ENCODE measurements at places on chromosomes 6 and 20.
A peak's percentile ranks its signal among the peaks of the same experiment; 100 is the strongest.

DNA sequence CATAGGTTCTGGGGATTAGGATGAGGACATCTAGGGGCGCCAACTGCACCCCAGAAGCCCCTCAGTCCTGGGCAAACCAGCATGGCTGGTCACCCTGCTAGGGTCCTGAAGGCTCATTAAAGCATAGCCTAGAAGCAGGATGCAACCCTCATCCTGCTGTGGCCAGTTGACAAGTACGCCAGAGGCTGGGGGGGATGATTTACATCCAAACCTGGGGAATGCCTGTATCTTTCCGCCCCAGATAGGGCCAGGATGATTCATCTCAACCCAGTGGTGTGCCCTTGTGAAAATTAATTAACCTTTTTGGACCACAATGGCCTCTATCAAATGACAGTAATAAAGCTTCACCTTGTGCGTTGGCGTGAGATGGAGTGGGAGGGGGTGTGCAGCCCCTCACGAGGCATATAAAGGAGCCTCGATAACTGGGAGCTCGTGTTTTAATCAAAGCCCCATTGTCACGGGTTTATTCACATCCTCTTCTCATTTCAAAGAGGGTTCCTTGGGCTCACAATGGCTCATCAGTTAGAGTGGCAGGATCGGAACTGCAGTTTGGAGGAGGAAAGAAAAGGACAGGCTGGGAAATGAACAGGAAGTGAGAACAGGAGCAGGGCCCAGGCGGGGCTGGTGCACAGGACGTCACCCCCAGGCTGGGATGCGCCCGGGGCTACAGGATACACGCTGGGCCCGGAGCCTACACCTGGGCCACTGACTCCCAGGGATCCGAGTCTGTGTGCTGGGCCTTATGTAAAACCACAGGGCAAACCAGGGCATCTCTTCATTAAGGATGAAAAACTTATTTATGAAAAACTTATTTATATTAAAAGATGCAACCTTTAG is 121.8 kb upstream of the PHACTR3 start:
- DNase-seq: no peak

GRCh38 chr6:82761674-82762345 is 303.8 kb downstream of the UBE3D start:
- DNase-seq: no peak

DNA sequence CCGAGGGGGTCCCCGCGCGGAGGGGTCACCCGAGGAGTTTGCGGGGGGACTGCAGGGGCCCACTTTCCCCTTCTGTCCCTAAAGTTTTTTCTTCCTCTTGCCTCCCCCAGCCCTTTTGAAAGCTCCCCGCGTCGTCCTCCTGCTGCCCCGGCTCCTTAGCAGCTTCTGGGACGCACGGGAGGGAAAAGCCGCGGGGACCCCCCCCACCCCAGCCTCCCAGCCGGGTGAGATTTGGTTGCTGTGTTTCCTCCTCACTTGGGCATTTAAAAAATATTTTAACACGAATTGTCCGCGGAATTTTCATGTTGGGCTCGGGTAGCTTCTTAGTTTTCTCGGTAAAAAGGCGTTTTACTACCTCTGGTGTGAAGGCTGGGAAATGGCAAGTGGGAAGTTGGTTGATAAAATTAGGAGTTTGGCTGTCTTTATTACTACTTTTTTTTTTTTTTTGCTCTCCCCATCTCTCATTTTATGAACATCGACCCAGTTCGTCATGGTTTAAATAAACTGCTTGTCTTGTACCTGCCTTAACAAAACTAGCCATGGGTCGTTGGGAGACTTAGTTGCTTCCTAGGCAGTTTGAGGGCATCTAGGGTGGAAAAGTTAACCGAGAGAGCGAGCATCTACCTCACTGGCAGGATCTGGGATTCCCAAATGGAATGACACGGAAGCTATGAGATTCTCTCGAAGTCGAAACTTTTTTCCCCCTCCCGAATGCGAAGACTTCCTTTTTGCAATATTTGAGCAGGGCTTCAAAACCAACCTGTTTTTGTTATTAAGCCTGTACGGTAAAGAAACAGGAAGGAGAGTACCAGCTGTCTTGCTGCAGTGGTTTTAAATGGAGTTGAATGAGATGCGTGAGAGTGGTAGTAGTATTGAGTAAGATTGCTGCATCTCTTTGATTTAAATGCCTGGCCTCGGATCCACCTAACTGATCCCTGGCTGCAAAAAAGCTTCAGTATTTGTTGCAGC is 868 bp downstream of the NCOA3 start:
- DNase-seq: no peak

DNA sequence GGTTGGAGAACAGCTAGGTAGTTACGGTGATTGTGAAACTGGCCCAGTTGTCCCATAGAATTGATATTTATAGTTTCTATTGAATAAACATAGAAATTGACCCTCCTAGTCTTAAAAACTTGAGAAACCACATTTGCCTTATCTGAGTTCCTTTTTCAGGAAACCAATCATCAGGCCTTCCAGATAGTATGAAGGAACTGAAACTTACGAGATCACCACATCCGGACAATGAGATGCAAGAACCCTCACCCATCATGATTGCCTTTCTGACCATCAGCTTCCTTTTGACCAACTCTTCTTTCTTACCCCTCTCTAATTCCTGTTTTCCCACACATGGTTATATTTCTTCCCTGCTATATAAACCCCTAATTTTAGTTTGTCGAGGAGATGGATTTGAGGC is 21.8 kb downstream of the SLC35F1 start:
- DNase-seq: no peak

DNA sequence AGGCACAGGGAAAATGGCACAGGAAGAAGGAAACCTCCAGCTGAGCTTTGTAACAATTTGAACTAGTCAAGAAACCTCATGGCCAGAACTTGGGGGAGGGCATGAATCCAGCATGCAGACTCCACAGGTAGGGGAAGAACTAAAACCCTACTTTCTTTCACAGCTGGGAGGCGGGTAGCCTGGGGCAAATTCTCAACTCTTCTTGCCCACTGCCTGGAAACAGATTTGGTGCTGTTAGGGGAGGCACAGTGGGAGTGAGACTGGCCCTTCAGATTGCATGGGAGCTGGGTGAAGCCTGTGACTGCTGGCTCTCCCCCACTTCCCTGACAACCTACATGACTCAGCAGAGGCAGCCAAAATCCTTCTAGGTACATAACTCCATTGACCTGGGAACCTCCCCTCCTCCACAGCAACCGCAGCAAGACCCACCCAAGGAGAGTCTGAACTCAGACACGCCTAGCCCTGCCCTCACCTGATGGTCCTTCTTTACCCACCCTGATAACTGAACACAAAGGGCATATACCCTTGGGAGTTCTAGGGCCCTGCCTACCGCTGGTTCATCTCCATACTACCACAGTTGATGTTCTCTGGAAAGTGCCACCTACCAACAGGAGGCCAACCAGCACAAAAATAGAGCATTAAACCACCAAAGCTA is 37.2 kb upstream of the TRIM27 start:
- no peak for DNase-seq

DNA sequence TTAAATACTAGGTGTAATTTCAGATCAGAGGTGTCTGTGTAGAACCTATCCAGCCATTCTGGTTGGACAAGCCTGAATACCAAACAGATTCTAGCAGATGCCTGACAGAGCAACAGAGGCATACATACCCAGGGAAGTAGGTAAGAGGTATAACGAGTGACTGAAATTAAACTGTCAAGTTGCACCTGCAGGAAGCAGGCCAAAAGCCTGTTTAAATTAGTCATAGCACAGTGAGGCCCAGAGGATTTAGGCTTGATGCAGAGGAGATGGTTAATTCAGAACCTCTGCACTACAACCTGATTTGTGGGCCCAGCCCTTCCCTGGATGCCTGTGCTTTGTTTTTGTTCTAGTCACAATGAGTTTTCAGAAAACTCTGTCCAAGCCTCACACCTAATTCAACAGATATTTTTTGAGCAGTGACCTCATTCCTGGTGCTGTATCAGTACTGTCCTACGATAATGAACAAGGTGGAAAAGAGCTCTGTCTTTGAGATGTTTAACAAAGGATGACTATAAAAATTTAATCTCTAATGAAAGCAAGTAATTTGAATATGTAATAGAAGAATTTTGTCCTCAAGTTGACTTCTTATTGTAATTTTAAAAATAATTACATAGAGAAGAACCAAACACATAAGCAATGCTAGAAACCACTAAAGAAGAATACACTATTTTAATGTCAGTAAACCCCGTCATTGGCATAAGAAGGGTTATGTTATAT is 31.7 kb downstream of the C6orf58 start:
- DNase-seq: no peak

GRCh38 chr6:90202156-90202555 is 94.5 kb downstream of the BACH2 start:
- DNase-seq: no peak

- DNase-seq: peak; percentile 44
These were observed 23.2 kb downstream of the PSMB1 start for GRCh38 chr6:170529839-170530469.

GRCh38 chr20:14997791-14998190 is 660.4 kb upstream of the FLRT3 start:
- DNase-seq: no peak

GRCh38 chr6:104958178-104959025 is 1.5 kb downstream of the LIN28B start:
- DNase-seq: no peak

DNA sequence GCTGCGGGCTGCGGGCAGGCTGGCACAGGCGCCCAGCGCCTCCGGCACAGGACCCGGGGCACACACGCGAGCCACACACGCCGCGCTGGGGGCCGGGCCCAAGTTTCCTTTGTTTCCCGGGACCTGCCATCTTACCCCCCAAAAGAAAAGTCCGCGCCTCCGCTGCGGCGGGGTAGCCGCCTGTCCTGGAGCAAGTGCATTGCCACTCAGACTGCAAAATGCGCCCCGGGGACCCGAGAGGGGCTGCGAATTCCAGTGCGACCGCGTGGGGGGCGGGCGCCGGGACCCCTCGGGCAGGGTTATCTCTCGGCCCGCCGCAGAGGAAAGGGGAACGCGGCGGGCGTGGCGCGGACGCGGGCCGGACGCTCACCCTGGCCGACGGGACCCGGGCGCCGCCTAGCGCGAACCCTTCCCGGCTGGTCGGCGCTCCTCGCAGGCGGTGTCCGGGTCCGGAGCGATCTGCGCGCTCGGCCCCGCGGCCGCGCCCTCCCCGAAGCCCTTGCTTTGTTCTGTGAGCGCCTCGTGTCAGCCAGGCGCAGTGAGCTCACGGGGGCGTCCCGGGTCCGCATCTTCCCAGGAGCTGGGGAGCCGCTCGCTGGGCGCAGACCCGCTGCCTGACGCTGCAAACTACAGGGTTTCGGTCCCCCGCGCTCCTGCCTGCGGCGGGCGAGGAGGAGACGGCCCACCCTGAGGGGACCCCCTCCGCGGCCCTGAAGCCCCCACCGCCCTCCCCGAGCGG is 639 bp upstream of the CD24 start:
- DNase-seq: no peak

- DNase-seq: no peak
These were observed 1.4 kb upstream of the MAN1A1 start for GRCh38 chr6:119350952-119351372.

DNA sequence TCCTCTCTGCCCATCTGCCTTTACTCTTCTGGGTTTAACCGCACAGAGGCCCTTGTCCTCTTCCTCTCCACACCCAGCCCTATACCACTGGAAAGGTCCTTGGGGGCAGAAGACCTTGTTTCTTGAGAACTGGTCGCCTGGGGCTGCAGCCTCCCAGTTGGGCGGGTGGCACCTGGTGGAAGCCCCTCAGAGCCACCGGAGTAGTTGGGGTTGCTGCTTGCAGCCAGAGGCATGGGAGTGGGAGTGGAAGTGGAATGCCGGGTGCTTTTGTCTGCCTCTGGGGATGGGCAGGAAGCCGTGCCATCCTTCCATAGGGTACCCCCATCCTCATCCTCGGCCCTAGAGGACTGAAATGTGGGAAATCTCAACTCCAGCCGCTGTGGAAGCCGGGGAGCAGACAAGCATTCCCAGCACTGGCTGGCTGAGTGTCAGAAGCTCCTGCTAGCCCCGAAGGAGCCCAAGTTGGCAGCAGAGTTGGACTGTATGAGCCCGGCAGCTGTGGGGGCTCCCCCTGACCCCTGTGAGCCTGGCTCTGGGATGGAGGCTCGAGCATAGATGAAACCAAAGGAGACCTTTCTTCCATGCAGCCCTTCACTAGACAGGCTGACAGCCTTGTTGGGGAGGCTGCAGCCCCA is 1.2 kb downstream of the VSTM2L start:
- no peak for DNase-seq

GRCh38 chr6:168609026-168609685 is 168.2 kb downstream of the SMOC2 start:
- no peak for DNase-seq

DNA sequence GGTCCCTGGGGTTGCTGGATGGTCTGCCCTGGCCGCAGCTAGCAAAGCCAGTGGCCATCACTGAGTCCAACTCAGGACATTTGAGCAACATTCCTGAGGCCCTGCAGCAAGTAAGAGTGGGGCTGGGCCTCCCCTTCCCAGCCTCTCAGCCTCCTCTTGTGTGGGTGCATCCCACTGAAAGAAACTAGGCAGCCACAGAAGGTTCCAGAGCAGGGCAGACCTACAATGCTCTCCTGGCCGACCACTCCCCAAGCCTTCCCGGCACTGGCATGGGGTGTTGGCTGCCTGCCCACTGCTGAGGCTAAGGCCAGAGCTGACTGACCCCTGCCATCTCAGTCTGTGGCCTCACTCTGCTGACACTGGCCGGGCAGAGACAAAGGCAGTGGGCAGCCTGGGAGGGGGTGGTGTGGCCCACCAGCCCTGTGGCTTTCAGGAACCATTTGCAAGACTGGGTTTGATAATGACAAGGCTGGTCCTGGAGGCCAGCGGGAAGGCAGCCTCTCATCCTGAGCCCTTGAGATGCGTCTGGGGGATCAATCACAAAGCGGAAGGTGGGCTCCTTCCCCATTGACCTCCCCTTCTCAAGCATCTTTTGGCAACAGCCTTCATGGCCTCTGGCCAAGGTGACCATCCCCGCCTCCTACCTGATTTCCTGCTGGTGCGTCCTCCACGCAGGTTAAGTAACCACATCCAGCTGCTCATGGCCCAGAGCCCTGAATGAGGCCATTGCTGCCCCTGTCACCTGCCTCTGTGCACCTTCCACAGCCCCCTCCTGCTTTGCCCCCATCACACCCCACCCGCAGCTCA is 9.6 kb downstream of the DLGAP4 start:
- DNase-seq: no peak

DNA sequence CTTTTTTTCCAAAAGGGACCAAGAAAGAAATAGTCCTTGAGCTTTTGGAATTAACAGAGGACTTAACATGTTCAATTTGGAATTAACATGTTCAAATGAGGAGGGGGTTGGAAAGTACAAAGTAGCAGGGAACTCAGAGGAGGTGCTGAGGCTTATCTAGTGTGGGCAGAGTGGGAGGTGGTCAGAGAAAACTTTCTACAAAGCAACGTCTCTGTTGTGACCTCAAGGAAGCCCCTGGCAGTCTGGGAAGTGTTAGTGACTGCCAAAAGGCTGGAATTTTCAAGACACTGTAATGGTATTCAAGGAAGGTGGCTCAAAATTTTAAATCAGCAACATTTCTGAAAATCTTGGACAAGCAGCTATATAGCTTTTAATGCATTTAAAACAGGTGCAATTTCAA is 7.3 kb downstream of the ECI2 start:
- no peak for DNase-seq

- DNase-seq: no peak
These were observed 132.3 kb downstream of the TINAG start for GRCh38 chr6:54440549-54440948.

All from stimulated activated CD8-positive, alpha-beta memory T cell treated with anti-CD3 and anti-CD28 coated beads, Interleukin-4, amount 100 ng/mL, for 24 hours (primary cell).